ENCODE measurements at places on chromosomes 1 and 21. TPM values are rescaled to one million over a fixed set of nuclear protein-coding genes. Genes with fewer than 3 reads are reported as not detected.

Gene ZNF593OS
- total RNA-seq = not detected

Gene MIXL1
- not detected for total RNA-seq

Gene MPL
- 0.40 TPM for total RNA-seq

Gene PDPN
- 22.7 TPM for total RNA-seq

Gene S100A7A
- not detected for total RNA-seq

Gene CD53
- total RNA-seq = 40.0 TPM

GRCh38 chr1:242723044-242723716, 198.7 kb upstream of the PLD5 start:
- no peak for DNase-seq

DNA sequence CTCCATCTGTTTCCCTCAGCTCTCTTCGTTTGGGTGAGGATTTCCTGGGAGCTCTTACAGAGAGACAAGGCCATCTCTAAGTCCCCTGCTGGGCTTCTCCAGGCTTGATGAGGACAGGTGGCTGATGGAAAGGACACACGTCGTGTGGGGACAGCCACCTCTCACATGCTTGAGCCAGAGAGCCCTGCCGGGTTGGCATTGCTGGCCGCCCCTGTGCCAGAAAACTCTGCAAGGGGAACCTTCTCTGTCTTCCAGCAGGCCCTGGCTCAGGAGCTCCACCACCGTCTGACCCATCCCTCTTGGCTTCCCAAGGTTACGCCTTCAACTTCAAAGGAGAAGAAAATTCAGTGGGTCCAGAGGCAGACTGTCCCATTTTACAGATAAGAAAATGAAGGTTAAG, 82.8 kb downstream of the CASZ1 start:
- DNase-seq = no peak

GRCh38 chr1:55582084-55582483, 366.9 kb upstream of the USP24 start:
- DNase-seq = no peak

GRCh38 chr1:63128556-63128955, 193.8 kb upstream of the FOXD3 start:
- no peak for DNase-seq

GRCh38 chr21:40671716-40672115, 175.2 kb downstream of the DSCAM start:
- no peak for DNase-seq

GRCh38 chr1:154607609-154608396, at the start of gene ADAR:
Gene ADAR (minus strand): TSS chr1:154608186. CDS start chr1:154608006, 180 bp downstream.
- peak; percentile 94 for DNase-seq

- DNase-seq = no peak
Measured at GRCh38 chr1:115507901-115508300, 133.9 kb upstream of the VANGL1 start.

GRCh38 chr1:91653183-91653582, 152.5 kb downstream of the CDC7 start:
- DNase-seq = no peak

GRCh38 chr1:229344139-229344538, 1.3 kb upstream of the CCSAP start:
- no peak for DNase-seq

GRCh38 chr1:68384321-68384813, 65.4 kb downstream of the RPE65 start:
- no peak for DNase-seq

- DNase-seq = no peak
Measured at GRCh38 chr21:44872323-44872648, 1.2 kb downstream of the PTTG1IP start.
